ENCODE measurements at places on chromosomes 16 and 17.

GRCh38 chr17:63537991-63538692, 12.1 kb upstream of the DCAF7 start:
- DNase-seq = no peak

DNA sequence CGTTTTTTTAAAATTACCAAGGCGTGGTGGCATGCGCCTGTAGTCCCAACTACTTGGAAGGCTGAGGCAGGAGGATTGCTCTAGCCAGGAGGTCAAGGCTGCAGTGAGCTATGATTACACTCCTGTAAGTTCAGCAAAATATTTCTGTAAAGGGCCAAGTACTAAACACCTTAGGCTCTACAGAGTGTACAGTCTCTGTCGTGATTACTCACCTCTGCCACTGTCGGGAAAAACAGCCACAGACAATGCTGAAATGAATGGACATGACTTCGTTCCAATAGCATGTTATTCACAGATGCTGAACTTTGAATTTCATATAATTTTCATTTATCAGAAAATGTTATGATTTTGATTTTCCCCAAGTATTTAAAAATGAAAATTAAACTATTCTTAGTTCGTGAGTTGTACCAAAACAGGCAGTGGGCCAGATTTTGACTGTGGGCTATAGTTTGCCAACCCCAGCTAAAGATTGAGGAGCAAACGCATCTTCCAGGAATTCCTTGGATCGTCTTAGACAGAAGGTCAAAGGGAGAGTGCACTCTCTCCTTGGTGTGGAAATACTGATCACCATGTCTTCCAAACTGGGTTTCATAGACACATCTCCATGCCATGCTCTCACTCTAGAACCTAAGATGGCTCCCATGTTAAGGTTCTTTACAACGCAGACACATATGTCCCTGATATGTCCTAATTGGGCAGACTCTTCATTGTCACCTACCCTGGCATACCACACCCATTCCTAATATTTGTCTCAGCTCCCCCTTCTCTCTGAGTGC, 89.5 kb downstream of the MARF1 start:
- DNase-seq = no peak

GRCh38 chr17:11780621-11781020, 182.4 kb downstream of the DNAH9 start:
- no peak for DNase-seq

GRCh38 chr17:8122924-8123694, 797 bp downstream of the HES7 start:
- no peak for DNase-seq

- no peak for DNase-seq
Measured at GRCh38 chr17:76272541-76273444, 7.6 kb downstream of the UBALD2 start.

GRCh38 chr16:85041219-85042166, 13.9 kb downstream of the KIAA0513 start:
- no peak for DNase-seq

GRCh38 chr16:77540646-77541045, 105.8 kb upstream of the ADAMTS18 start:
- DNase-seq = no peak

DNA sequence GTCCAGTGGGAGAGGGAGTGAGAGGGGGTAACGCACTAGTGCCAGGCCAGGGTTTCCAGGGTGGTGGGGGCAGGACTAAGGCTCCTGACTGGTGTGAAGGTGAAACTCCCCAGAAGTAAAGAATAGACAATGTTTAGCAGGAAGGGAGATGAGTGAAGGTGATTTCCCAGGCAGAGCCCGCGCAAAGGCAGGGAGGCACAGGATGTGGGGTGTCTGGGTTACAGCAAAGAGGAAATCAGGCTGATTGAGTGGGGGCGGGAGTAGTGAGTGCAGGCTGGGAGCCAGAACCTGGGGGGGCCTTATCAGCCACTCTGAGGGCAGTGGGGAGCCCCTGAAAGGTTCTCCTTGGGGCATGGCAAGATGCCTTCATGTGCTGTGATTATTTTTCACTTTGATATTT, 167.5 kb downstream of the UTP18 start:
- DNase-seq = no peak

GRCh38 chr16:2809149-2809760, 7.8 kb upstream of the PRSS21 start:
- no peak for DNase-seq

- no peak for DNase-seq
Measured at GRCh38 chr17:57396511-57396921, 140.2 kb downstream of the MSI2 start.

GRCh38 chr17:17382065-17382459, 78.9 kb downstream of the NT5M start:
- DNase-seq = no peak

GRCh38 chr17:75753514-75754377, 11.2 kb downstream of the GALK1 start:
- no peak for DNase-seq

GRCh38 chr16:75263963-75264445, 12.6 kb upstream of the BCAR1 start:
- DNase-seq = no peak

GRCh38 chr16:88534638-88535190, 35.5 kb upstream of the ZC3H18 start:
- no peak for DNase-seq

GRCh38 chr16:90046971-90047713, 27.9 kb upstream of the DBNDD1 start:
- no peak for DNase-seq

DNA sequence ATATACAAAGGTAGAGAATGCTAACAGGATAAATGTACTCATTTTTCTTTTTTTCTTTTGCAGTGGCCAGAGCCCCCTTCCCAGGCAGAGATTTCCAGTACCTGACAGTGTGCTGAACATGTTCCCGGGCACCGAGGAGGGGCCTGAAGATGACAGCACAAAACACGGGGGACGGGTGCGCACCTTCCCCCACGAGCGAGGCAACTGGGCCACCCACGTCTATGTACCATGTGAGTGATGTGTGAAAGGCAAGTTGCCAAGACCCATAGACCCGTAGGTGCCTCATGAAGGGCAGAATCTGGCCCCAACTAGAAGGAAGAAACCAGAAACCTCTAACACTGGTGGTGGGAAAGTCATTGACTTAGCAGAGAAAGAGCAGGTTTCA, 1.2 kb downstream of the USB1 start:
- DNase-seq = no peak

GRCh38 chr17:78057113-78057740, 71.3 kb downstream of the TMC6 start:
- DNase-seq = no peak

DNA sequence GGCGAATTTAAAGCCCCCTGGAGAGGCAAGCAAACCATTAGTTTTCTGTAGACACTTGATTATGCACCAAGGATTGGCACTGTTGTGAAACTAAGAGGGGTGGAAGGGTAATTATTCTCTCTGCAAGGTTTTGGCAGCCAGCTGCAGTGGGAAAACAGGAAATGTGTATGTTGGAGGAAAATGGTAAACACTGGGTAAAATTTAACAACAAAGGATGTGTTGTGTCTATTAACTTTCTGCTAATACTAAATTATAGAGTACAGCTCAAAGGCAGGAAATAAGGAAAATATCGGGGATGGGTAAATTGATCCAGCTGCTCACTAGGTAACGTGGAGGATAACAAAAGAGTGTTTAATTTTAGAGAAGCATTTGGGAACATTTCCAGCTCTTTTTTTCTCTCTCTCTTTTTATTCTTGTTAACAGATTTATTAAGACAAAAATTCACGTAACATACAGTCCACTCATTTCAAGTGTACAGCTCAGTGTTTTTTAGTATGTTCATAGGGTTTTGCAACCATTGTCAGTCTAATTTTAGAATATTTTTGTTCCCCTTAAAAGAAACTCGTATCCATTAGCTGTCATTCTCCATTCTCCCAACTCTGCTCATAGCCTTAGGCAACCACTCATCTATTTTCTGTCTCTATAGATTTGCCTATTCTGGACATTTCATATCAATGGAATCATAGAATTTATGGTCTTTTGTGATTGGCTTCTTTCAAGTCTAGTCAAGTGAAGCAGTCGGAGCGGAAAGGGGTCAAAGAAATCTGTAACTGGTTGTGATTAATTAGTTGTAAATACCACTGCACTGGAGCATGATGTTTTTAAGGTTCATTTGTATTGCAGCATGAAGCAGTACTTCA, 41.8 kb downstream of the TANGO6 start:
- no peak for DNase-seq

DNA sequence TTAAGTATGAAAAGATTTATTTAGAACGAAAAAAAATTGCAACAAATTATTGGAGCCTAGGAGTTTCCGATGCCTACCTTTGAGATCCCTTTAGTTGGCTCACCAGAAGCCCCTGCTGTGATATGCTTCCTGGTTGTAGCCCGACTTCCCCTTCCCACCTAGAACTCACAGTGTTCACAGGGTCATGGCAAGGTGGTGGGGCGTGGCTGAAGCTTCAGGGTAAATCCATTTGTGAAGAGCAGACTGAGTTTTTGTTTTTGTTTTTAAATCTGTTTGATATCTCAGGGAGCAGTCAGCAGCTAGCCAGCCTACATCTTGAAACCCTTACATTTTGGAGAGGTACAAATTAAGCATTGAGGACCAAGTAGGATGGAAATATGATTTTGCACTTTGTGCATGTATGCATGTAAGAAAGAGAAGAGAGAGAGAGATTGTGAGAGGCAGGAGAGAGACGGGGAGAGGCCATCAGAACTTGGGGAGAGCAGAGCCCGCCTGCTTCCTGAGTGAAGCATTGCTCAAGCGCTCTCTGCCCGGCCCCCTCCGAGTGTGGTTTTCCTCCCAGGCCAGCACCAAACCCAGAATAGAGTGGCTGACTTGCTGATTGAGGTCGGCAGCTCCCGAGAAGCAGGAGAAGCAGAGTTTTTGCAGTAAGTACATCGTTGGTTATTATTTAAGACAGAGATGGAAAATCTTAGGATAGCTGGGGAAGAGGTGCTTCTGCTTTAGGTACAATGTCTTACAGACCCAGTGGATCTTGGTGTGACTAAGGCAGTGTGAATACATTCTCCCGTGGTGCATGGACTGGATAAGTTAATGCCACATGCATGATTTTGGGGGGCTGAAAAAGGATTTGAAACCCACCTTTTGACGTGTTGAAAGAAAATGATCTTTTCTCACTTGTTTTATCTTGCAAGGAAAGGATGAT, 64.2 kb downstream of the SPECC1 start:
- DNase-seq = no peak

- no peak for DNase-seq
Measured at GRCh38 chr17:79981090-79981489, 54.6 kb downstream of the TBC1D16 start.

GRCh38 chr17:65901394-65901793, 290.5 kb downstream of the CEP112 start:
- peak; percentile 59 for DNase-seq

GRCh38 chr17:62595484-62595883, 32.0 kb upstream of the MRC2 start:
- DNase-seq = no peak

DNA sequence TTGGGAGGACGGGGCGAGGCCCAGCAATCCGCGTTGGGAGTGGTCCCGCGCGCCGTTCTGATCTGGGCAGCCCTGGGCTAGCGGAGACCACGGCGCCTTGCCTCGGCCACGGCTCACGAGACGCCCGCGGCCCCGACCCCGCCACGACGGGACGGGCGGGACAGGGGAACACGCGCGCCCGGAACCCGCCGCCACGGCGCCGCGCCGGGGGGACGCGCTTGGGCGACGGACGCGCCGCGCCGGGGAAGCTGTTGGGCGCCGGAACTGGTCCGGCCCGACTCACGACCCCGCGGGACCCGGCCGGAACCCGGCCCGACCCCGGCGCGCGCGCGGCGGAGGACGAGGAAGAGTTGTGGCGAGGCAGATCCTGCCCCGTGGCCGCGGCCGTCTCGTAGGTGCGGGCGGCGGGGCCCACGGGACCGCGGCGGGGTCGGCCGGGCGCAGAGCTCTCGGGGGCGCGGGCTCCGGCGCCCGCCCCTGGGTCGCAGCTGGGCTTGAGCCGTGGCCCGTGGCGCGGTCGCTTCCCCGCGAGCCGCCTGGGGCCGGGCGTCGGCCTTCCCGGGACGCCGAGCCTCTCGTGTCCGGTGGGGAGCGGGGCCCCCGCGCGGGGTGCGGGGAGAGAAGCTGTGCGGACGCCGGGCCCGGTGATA, at the start of gene ACSF3:
TSS of gene ACSF3 (plus strand) at position 251 of the 650 bp plus-strand sequence. CDS start 6,830 bp downstream, outside the sequence.
- DNase-seq = no peak

- no peak for DNase-seq
Measured at GRCh38 chr17:1414001-1414574, 14.1 kb upstream of the YWHAE start.

DNA sequence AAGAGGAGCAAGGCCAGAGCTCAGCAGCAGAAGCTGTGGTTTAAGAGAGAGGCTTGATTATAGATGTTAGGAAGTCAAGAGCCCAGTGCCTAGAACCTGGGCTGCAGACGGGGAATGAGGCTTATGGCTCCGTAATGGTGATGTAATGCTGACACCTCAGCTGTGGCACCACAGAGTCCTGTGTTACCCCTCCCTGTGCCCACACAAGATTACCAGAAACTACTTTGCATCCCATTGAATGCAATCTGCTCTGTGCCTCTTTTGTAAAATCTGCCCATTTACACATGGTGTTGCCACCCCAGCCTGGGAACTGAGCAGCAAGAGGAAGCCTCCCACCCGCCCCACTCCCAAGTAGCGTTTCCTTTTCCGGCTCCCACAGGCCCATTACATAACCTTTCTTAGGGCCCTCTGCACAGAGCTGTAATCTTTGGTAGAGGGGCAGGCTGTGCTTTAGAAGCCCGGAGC, 57.0 kb downstream of the PITPNC1 start:
- no peak for DNase-seq

DNA sequence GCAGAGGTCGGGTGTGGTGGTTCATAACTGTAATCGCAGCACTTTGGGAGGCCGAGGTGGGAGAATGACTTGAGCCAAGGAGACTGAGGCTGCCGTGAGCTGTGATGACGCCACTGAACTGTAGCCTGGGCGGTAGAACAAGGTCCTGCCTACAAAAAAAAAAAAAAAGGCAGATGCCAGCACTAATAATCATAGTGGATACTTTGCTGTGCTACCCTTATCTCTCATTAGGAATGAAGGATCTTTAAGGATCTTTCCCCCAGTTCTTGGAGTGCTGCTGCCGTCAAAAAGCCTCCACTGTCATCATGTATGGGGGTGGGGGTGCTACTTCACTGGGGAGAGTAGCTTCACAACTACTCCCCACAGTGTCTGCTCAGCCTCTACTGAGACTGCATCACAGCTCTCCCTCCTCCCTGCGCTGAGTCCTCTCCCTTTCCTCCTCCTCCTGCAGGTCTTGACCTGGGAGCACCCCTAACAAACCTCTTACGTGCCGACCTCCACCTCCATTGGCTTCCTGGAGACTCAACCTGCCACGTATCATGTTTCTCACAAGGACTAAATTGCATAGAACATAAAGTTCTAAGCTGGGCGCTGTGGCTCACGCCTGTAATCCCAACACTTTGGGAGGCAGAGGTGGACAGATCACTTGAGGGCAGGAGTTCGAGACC, 24.4 kb upstream of the ST6GALNAC1 start:
- DNase-seq = no peak

GRCh38 chr17:21573961-21574610, 118.2 kb upstream of the KCNJ18 start:
- DNase-seq = no peak

All from brain pericyte (primary cell).